ENCODE measurements at places on chromosomes 7 and 10. TPM values are rescaled to one million over a fixed set of nuclear protein-coding genes. Genes with fewer than 3 reads are reported as not detected.

- DNase-seq, result no peak
These were observed 73.2 kb upstream of the GPR158 start for GRCh38 chr10:25101461-25102146.

GRCh38 chr10:87878664-87879459 is 15.4 kb downstream of the PTEN start:
- DNase-seq, result no peak

The CTAGE8 gene
- total RNA-seq, result 0.80 TPM

The SPDYE2B gene
- not detected for total RNA-seq

All from endothelial cell (in vitro differentiated cells).